SJSA1 (cell line): ENCODE measurements at places on chromosomes 1 and 21. TPM values are rescaled to one million over a fixed set of nuclear protein-coding genes. Genes with fewer than 3 reads are reported as not detected.

GRCh38 chr1:163166886-163167555 lies 35.7 kb downstream of the RGS5 start:
- peak; percentile 22 for DNase-seq

DNA sequence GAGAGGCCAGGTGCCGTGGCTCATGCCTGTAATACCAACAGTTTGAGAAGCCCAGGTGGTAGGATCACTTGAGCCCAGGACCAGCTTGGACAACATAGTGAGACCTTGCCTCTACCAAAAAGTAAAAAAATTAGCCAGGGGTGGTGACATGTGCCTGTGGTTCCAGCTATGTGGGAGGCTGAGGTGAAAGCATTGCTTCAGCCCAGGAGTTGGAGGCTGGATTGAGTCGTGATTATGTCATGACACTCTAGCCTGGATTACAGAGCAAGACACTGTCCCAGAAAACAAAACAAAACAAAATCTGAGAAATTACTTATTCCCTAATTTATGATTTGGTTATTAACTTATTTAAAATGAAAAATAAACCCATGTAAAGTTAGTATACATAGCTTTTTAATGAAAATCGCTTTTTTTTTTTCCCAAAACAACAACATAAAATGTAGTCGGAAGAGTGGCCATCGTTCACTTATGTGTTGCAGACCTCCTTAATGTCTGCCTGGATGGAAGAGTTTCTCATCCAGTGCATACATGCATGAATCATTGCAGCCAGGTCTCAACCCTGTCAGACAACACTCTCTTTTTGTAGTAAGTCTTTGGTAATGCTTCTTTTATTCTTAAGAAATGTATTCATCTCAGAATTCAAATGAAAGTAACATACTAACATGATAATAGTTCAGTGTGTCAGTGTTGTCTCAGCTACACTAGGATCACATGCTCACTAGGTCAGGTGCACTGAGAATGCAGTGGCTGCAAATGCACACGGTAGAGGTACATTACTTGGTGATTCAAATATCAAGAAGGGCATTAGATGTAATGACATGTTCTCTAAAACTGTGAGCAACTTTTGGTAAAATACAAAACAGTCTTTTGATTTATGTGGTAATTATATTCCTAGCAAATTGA lies 28.0 kb downstream of the ITSN1 start:
- no peak for DNase-seq

GRCh38 chr1:222285526-222285925 lies 262.4 kb downstream of the HHIPL2 start:
- no peak for DNase-seq

- no peak for DNase-seq
Observed at GRCh38 chr1:165696625-165697100, 1.7 kb downstream of the ALDH9A1 start.

- no peak for DNase-seq
Observed at GRCh38 chr1:81607086-81607485, 193.6 kb upstream of the ADGRL2 start.

DNA sequence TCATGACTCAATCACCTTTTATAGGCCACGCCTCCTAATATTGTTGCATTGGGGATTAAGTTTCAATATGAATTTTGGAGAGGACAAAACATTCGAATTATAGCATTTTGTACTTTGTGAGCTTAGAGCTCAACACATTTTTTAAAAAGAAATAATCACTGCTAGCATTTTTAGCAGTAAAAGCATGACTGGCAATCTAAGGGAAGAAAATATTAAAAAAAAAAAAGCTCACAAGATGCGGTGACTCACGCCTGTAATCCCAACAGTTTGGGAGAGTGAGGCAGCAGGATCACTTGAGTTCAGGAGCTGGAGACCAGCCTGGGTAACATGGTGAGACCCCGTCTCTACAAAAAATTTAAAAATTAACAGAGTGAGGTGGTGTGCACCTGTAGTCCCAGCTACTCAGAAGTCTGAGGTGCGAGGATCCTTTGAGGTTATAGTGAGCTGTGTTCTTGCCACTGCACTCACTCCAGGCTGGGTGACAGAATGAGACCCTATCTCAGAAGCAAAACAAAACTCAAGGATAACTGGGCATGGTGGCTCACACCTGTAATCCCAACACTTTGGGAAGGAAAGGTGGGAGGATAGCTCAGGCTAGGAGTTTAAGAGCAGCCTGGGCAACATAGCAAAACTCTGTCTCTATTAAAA lies 28.8 kb upstream of the DIPK1A start:
- no peak for DNase-seq

DNA sequence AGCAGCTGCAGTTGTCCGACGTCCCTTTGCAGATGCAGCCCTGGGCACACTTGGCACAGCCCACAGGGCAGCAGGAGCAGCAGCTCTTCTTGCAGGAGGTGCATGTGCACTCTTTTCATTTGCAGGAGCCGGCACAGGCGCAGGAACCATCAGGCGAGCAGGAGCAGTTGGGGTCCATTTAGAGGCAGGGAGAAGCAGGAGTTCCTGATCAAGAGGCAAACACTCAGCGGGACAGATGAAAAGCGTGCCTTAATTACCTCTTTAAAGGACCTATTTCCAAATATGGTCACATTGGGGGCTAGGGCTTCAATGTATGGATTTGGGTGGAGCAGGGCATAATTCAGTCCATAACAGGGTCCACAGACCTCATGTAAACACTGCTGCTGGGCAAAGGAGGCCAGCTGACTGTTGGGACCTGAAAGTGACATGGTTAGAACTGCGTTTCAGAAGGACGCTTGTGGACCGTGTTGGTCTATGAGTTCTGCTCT lies 4.3 kb upstream of the CPLANE2 start:
- no peak for DNase-seq

RHCE gene
- total RNA-seq, result 0.95 TPM in 1 of 2 replicates, not detected in the other

AGL gene
- total RNA-seq, result 4.4 and 7.9 TPM in 2 replicates

TNNI3K gene
- not detected in 2 replicates for total RNA-seq

CEP104 gene
- 14.8 and 51.1 TPM in 2 replicates for total RNA-seq

GRIK3 gene
- total RNA-seq, result not detected in 2 replicates
